Activated CD8-positive, alpha-beta T cell treated with anti-CD3 and anti-CD28 coated beads for 36 hours (primary cell): ENCODE measurements at places on chromosomes 5 and 9. TPM values are rescaled to one million over a fixed set of nuclear protein-coding genes. Genes with fewer than 3 reads are reported as not detected.

SVEP1 gene
- total RNA-seq, result not detected

S1PR3 gene
- 0.36 TPM for total RNA-seq

ITK gene
- 229 TPM for total RNA-seq

LHX3 gene
- not detected for total RNA-seq

CA9 gene
- total RNA-seq, result 4.9 TPM

OR13D1 gene
- not detected for total RNA-seq

PGM5 gene
- not detected for total RNA-seq

SLC6A18 gene
- total RNA-seq, result not detected

HTR1A gene
- total RNA-seq, result not detected

ANKRD34B gene
- not detected for total RNA-seq

GAPT gene
- total RNA-seq, result not detected

EIF4E1B gene
- not detected for total RNA-seq

ROR2 gene
- not detected for total RNA-seq

SLC34A3 gene
- not detected for total RNA-seq

PFN3 gene
- not detected for total RNA-seq

TRPM3 gene
- total RNA-seq, result not detected

HAVCR2 gene
- total RNA-seq, result 28.7 TPM

TAF11L10 gene
- not detected for total RNA-seq

TNFSF15 gene
- 0.23 TPM for total RNA-seq

KIAA0825 gene
- total RNA-seq, result 0.32 TPM

DDX4 gene
- not detected for total RNA-seq

BTNL3 gene
- total RNA-seq, result not detected

PCDHA9 gene
- not detected for total RNA-seq

LRRC14B gene
- total RNA-seq, result not detected

LPAR1 gene
- not detected for total RNA-seq

TRIM14 gene
- 39.6 TPM for total RNA-seq

NTNG2 gene
- 2.4 TPM for total RNA-seq

MLANA gene
- not detected for total RNA-seq

DHFR gene
- total RNA-seq, result 109 TPM
